ENCODE measurements at places on chromosomes 4 and X.
A peak's percentile ranks its signal among the peaks of the same experiment; 100 is the strongest.

DNA sequence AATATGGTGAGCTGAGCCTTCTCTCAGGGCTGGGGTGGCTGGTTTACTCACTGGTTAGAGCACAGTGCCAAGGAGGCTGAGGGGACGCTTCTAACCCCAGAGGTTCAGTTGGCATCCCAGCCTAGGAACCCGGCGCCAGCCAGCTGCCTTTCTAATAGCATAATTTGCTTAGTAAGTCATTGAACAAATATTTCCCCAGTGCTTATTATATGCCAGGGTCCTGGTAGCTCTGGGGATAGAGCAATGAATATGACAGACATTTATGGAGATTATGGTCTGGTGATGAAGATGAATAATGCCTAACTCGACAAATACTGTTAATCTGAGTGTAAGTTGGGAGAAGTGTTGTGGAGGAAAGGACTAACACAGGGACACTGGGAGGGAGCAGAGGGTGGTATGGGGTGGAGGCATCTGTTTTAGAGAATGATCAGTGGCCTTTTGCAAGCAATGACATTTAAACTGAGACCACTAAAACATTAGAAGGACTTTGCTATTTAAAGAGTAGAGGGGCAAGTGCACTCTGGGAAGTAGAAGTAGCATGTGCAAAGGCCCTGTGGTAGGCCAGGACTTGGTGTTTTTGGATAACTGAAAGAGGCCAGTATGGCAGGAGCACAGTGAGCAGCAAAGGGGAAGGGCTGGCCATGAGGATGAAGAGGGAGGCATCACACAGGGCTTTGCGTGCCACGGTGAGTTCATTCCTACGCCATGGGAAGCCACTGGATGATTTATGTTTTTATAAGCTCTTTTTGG lies 71.9 kb downstream of the ATG4A start:
- H3K27ac ChIP-seq: no peak overlapping the region
- DNase-seq: no peak
- no peak overlapping the region for H3K4me3 ChIP-seq

- no peak for DNase-seq
- H3K27me3 ChIP-seq: no peaks in the 10 kb centered on the region
- no peak overlapping the region for H3K4me3 ChIP-seq
- H3K36me3 ChIP-seq: no peaks in the 10 kb centered on the region
- no peaks in the 10 kb centered on the region for H3K4me1 ChIP-seq
- no peak overlapping the region for H3K27ac ChIP-seq
Measured at GRCh38 chrX:16559206-16559619, 90.7 kb upstream of the S100G start.

- H3K27me3 ChIP-seq: no peaks in the 10 kb centered on the region
- no peak overlapping the region for H3K4me3 ChIP-seq
- H3K27ac ChIP-seq: no peak overlapping the region
- DNase-seq: no peak
- H3K36me3 ChIP-seq: peaks cover 9% of the 10 kb centered on the region
Measured at GRCh38 chr4:48403358-48403757, 62.0 kb downstream of the SLAIN2 start.

GRCh38 chrX:41293269-41293668 lies 40.7 kb upstream of the DDX3X start:
- no peaks in the 10 kb centered on the region for H3K4me1 ChIP-seq
- no peak overlapping the region for H3K27ac ChIP-seq
- no peaks in the 10 kb centered on the region for H3K27me3 ChIP-seq
- no peak overlapping the region for H3K4me3 ChIP-seq
- no peaks in the 10 kb centered on the region for H3K36me3 ChIP-seq

DNA sequence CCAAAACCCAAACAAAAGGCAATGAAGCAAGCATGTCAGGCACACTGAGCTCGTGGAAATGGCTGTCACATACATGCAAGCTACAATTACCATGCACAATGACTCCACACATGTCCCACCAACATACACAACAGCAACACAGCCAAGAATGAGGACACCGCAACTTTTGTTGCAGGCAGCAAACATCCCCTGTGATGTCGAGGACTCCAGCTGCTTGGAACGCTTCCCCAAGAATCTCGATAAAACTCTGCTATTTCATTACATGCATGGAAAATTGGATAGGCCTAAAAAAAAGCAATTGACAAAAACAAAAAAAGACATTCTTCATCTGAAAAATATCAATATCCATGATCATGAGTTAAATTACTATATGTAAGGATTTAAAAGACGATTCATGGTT lies 11.8 kb downstream of the ANOS1 start:
- H3K27ac ChIP-seq: no peak overlapping the region
- H3K4me3 ChIP-seq: no peak overlapping the region
- no peaks in the 10 kb centered on the region for H3K36me3 ChIP-seq
- no peaks in the 10 kb centered on the region for H3K4me1 ChIP-seq
- no peaks in the 10 kb centered on the region for H3K27me3 ChIP-seq

DNA sequence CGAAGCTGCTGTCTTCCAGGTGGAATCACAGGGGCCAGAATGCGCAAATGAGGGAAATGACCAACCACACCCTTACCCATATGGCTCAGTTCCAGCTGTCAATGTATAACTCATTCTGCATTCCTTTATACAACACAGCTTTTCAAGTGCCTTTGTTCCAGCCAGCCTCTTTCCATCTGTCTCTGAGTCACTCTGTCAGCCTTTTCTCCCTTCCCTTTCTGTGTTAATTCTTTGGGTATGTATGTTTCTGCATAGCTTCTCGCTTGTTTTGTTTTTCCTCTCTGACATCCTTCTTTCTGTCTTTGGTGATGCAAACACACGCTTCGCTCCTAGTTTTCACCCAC lies 54.5 kb downstream of the RS1 start:
- DNase-seq: no peak
- no peaks in the 10 kb centered on the region for H3K27me3 ChIP-seq
- no peaks in the 10 kb centered on the region for H3K4me1 ChIP-seq
- H3K27ac ChIP-seq: no peak overlapping the region

GRCh38 chr4:40682290-40683101 lies 52.8 kb upstream of the RBM47 start:
- H3K4me3 ChIP-seq: no peak overlapping the region
- H3K27me3 ChIP-seq: no peaks in the 10 kb centered on the region
- no peaks in the 10 kb centered on the region for H3K4me1 ChIP-seq
- no peaks in the 10 kb centered on the region for H3K36me3 ChIP-seq
- no peak overlapping the region for H3K27ac ChIP-seq

- no peak for DNase-seq
- no peaks in the 10 kb centered on the region for H3K4me1 ChIP-seq
- H3K4me3 ChIP-seq: no peak overlapping the region
- no peaks in the 10 kb centered on the region for H3K36me3 ChIP-seq
- H3K27ac ChIP-seq: no peak overlapping the region
Measured at GRCh38 chr4:6020613-6021012, 2.4 kb upstream of the C4orf50 start.

DNA sequence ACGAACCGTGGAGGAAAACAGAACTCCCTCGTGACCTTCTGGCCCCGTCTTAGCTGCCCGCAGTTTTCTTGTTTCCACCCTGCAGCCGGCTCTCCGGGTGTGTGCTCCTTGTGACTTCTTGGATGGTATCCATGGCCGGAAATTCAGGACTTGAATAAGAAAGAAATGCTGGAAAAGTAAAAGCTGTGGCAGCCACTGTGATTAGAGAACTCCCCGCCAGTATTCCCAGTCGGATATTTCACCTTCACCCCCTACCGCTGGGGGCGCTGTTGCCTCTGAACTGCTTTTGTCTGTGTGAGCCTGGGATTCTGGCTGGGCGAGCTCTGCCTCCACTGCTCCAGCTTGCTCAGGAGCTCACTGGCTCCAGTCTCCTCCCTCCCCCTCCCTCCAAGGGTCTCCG lies 41.5 kb upstream of the CYP4V2 start:
- peak overlapping the region; percentile 18 for H3K4me3 ChIP-seq
- no peaks in the 10 kb centered on the region for H3K36me3 ChIP-seq
- DNase-seq: no peak
- no peak overlapping the region for H3K27ac ChIP-seq

DNA sequence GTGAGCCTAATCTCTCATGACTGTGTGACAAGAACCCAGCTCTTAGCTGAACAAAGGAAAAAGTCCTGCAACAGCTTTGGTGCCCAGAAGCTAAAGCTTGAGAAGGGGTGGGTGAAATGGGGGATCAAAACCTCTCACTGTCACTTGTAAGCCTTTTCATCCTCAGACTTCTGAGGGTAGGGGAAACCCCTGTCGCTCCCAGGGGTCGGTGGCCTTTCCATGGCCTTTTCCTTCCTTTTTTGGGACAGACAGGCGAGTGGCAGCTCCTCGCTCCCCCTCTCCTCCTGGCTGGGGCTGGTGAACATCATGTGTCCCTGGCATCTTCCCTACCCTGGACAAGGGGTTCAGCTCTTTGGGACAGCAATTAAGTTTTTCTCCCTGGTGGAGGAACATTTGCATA lies 78.2 kb downstream of the FAM47A start:
- no peaks in the 10 kb centered on the region for H3K27me3 ChIP-seq
- no peak overlapping the region for H3K27ac ChIP-seq
- no peaks in the 10 kb centered on the region for H3K36me3 ChIP-seq
- DNase-seq: no peak

DNA sequence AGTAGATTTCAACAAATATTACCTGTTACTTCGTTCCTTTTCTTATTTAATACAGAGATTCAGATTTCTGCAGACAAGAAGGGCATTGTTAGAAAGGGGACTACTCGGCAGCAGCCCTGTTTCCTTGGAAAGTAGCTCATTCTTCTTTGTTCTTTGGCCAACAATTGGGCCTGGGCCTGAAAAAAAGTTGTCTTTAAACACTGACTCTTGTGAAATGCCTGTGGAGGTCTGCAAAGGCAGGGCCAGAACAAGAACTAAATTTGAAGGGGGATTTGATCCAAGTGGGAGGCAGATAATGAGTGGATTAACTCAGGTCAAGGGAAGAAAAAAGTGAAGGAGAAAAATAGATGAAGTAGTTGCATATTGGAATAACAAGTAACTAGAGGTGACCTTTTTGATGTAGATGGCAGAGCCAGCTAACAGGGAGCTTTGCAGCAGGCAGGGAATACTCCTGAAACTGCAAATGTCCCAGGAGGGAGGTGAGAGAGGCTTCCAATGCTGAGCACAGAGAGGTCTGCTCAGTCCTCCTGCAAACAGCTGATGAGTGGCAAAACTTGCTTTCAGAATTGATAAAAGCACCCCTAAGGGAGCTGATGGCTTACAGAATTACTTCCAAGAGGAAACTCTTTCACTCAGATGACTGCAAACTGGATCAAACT lies 393.2 kb upstream of the HS3ST1 start:
- no peaks in the 10 kb centered on the region for H3K36me3 ChIP-seq
- H3K27me3 ChIP-seq: no peaks in the 10 kb centered on the region
- no peak for DNase-seq
- no peak overlapping the region for H3K4me3 ChIP-seq

GRCh38 chrX:79139446-79139845 lies 5.0 kb upstream of the GPR174 start:
- no peak overlapping the region for H3K27ac ChIP-seq
- no peaks in the 10 kb centered on the region for H3K36me3 ChIP-seq
- H3K4me3 ChIP-seq: no peak overlapping the region

- H3K27me3 ChIP-seq: no peaks in the 10 kb centered on the region
- no peaks in the 10 kb centered on the region for H3K4me1 ChIP-seq
- no peak for DNase-seq
Measured at GRCh38 chrX:133529578-133529977, 114.3 kb upstream of the GPC4 start.

DNA sequence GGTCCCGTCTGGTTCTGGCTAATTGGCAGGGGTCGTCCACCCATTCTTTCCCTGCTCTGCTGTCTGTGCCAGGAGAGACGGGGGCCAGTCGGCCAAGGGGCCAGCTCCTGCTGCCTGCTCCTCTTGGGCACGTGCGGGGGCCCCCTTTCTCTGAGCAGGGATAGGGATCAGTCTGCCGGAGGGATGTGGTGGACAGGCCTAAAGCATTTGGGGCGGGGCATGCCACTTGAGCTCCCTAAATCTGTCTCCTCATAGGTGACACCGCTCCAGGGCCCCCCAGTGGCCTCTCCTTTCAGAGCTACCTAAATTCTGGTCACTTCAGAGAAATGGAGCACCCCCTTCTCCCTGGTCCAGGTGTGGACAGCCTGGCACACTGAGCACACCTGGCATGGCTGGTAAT lies 4.2 kb upstream of the MSANTD1 start:
- peaks cover 4% of the 10 kb centered on the region for H3K36me3 ChIP-seq
- no peak overlapping the region for H3K4me3 ChIP-seq
- H3K4me1 ChIP-seq: peaks cover 8% of the 10 kb centered on the region
- H3K27ac ChIP-seq: no peak overlapping the region
- DNase-seq: no peak
- H3K27me3 ChIP-seq: no peaks in the 10 kb centered on the region

DNA sequence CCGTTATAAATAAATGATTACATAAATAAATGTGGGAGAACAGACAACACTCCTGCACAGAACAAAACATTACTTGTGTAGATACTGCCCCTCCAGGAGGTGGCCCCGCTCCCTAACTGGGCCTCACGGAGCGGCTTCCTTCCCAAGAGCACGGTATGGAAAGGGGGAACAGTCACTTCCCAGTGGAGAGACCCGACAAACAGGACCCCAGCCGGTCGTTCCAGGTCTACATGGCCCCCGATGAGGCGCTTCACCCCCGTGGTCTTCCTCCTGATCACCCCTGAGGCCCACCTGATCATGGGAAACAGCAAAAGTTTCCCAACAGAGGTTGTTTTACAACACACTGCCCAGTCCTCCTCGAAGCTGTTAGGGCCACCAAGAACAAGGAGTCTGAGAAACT lies 6.6 kb upstream of the SLC6A8 start:
- no peak overlapping the region for H3K4me3 ChIP-seq
- no peaks in the 10 kb centered on the region for H3K36me3 ChIP-seq
- DNase-seq: no peak
- no peak overlapping the region for H3K27ac ChIP-seq
- no peaks in the 10 kb centered on the region for H3K4me1 ChIP-seq

- no peak for DNase-seq
- no peaks in the 10 kb centered on the region for H3K36me3 ChIP-seq
- no peak overlapping the region for H3K4me3 ChIP-seq
Measured at GRCh38 chrX:123308658-123309057, 124.6 kb downstream of the GRIA3 start.

DNA sequence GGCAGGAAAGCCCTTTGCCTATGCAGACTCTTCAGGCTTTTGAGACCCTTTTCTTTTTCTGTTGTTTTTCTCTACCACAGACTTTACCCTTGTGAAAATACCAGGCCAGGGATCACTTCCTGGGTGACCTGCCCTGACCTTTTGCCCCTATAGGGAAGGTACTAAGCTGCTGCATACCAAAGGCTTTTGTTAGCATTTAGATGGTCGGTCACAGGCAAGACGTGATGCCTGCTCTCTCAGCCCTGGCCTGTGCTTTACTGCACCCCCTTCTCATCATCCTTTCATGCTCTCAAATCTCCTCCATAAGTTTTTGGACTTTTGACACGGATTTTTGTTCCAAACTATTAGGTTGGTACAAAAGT lies 98.2 kb downstream of the ARHGAP10 start:
- H3K4me3 ChIP-seq: no peak overlapping the region
- H3K36me3 ChIP-seq: no peaks in the 10 kb centered on the region
- no peak for DNase-seq
- H3K4me1 ChIP-seq: peaks cover 96% of the 10 kb centered on the region

DNA sequence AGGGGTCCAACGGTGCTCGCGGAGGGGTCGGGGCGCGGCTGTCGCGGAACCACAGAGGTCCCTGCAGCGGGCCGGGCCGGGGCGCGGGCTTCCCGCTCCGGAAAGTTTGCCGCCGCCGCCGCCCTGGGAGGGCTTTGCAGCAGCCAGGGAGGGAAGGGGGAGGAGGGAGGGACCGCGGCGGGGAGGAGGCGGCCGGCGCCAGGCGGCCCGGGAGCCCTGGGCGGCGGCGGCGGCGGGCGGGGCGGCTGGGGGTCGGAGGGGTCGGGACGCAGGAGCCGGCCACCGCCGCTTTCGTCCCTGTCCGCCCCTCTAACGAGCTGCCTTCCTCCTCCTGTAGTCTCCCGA lies 375 bp downstream of the FGFR3 start:
- no peak overlapping the region for H3K27ac ChIP-seq
- H3K4me1 ChIP-seq: peaks cover 20% of the 10 kb centered on the region
- peak overlapping the region; percentile 61 for H3K4me3 ChIP-seq
- H3K36me3 ChIP-seq: no peaks in the 10 kb centered on the region
- no peaks in the 10 kb centered on the region for H3K27me3 ChIP-seq

All from thoracic aorta (tissue), 2 donors.